Memory B cell (primary cell): ENCODE measurements at places on chromosomes 1 and 21.
A peak's percentile ranks its signal among the peaks of the same experiment; 100 is the strongest.

DNA sequence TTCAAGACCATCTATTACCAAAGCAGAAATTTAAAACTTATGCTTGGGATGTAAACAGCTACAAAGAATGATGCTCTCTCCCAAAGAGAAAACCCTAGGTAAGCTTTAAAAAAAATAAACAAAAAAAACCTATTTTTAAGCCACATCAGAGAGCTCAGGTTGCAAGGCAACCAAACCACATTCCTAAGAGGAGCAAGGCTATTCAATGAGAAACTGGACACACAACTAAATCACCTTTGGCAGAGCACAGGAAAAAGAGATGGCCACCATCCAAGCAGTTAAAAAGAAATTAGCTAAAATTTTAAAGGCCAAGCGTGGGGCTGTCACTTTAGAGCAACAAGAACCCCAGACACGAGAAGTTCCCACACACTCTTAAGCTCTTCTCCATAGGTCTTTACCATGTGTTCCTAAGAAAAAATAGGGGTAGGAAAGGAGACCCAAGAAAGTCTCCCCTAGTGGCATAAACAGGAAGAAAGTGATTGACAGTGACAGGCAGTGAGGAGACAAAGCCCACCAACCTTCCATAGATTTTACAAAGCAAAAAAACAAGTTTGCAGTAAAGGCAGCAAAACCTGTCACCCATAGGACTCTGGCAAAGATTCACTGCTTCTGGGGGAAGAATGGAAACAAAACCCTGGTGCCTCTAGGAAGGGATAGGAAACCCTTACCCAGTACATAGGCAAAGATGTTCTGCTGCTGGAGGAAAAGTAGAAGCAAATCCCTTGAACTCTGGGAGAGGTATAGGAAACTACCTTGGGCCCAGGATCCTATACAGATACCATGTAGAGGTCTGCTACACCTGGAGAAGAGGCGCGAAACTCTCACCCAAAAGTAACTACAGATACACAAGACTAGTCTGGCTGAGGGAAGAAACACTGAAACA is 68.5 kb downstream of the FOXJ3 start:
- DNase-seq, result no peak

DNA sequence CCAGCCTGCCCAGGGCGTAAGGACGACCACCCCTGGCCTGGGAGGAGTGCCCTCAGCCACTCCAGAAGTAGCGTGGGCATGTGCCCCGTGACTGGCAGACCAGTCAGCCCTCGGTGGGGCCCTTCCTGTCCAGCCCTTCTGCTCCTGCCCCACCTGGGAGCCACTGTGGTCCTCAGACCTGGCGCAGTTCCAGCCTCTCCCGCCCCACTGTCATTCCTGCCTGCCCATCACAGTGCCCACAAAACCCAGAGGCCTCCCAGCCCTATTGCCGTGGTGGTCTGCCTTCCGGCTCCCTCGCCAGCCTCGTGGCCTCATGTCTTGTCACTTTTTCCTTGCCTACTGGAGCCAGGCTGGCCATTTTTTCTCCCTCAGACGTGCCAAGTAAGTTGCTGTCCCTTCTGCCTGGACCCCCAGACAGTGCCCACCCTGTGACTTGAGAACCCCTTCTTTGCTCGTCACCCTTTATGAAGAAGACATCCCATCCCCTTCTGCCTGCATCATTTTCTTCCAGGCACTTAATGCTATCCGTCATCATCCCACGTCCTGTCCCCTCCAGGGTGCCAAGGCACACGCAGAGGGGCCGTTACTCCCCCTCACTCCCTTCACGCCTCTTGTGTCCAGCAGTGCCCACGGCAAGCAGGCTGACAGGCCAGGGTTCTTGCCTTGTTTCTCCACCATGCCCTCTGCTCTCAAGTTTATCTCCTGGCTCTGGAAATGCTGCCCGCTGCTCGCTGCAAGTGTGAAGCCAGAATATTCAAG is 122.6 kb downstream of the CAMTA1 start:
- no peak for DNase-seq

- no peak for DNase-seq
Observed at GRCh38 chr21:30320215-30320614, at the start of gene KRTAP26-1. KRTAP26-1 (minus strand) TSS chr21:30320315; CDS start chr21:30320035, 280 bp downstream.

DNA sequence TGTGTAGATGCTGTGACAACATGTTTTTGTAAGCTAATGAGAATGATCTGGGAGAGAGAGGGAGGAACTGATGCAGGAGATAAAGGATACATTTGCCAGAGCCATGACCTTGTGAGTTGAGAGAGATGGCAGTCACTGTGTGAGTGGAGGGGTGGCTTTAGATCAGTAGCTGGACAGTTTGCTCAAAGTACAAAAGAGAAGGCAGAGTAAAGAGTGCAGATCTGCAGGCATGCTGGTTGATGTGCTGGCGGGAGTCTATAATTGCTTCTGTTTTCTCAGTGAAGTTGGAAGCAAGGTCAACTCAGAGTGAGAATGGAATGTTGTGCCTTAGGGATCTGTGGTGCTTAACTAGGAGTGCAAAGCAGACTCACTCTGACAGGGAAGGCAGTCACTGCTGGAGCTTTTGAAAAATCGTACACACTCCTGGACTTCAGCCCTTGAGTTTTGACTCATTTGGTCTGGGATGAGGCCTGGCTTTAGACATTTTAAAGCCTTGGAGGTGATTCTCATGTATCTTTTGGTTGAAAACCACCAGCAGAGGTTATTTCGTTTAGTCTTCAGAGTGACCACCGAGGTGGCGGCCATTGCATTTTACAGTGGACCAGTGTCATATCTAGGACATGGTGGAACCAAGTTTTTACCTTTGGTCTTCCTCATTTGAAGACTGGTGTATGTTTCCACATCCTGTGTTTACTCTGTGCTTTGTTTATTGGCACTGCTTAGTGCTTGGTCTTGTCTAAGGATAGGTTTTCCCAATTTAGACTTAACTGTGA is 49.6 kb downstream of the MTR start:
- no peak for DNase-seq

DNA sequence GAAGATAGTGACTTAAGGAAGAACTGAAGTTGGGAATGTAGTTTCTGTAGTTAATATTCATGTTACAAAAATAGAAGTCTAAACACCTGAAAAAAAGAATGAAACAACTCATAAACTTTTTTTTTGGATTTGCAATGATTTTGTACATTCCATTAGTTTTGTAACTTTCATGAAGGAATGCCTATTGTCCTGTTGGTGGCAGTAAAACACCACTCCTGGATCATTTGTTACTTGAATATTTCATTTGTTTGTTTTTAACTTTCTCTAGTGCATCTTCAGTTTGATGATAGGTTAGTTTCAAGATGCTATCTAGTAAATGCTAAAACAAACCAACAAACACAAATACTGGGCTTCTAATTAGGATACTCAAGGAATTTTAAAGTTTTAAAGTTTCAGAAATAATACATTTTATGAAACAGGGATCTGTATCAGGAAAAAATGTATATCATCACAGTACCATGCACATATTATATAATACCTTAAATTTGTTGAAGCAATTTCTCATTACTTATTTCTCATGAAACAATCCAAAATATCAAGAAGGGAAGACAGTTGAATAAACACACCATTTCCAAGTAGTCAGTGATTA is 229.7 kb upstream of the CACYBP start:
- DNase-seq, result peak; percentile 25

DNA sequence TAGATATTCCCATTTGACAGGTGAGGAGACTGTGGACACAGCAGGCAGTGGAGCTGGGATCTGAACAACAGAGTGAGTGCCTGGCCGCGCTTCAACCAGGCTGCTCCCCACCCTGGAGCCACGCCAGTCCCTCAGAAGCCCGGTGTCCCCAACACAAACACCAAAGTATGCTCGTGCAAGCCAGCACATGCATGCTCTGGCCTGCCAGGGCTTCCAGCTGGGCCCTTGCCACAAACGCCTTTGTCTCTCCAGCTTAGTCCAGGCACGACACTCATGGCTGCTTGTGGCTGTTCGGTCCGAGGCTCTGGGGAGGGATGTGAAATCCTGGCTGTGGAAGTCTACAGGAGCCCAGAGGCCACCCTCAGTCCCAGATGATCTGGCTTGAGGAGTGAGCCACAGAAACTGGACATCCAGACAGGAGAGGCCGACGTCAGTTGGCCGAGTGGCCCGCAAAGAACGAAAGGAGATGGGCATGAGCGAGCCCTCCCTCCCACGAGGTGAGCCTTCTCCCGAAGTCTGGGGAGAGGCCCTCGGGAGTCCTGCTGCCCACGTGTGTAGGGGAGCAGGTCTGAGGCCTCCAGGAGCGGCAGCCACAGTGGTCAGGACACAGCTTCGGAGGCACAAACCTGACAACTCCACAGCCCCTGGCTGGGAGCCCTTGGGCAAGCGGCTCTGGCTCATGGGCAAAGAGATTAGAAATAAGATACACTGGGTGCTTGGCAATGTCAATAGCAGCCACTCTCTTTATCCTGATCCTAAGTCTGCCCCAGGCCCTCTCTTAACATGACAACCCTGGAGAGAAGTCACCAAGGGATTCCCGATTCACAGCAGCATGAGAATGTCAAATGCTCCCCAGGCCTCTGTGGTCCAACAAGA is 117.1 kb upstream of the IFFO2 start:
- no peak for DNase-seq

DNA sequence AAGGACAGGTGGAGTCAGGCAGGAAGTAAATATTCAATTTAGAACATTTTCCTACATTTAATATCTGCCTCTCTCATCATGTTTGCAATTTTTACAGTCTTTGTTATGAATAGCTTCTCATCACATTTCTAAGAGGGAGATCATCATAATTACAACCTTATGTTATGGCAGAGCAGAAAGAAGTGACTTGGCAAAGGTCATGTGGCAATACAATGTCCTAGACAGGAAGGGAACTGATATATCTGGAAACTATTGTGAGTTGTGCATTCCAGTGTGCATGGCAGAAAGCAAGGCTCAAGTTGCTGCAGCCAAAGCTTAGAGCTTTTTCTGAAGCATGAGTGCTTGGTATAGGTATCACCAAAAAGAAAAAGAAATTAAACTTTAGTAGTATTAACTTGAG is 43.8 kb upstream of the PRRX1 start:
- DNase-seq, result no peak

DNA sequence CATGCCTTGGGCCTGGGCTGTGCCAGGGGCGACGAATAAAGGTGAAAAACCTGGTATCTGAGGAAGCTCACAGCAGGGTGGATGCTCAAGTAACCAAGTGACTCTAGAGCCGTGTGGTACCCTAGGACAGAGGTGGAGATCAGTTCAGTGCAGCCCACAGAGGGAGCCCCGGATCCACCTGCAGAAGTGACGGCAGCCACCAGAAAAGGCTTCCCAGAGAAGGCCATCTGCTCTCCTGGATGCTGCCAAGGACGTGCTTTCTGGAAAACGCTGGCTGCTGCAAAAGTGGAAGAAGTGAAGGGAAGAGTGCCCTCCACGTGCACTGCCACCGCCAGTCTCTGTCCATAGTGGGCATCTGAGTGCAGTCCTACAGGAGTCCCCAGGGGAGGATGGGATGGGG is 27.7 kb downstream of the TMCO4 start:
- DNase-seq, result no peak

- no peak for DNase-seq
Observed at GRCh38 chr21:41739936-41740335, 26.9 kb downstream of the RIPK4 start.
